Cardiac septum (tissue), 1 donor: ENCODE measurements at places on chromosomes 5 and 9. TPM values are rescaled to one million over a fixed set of nuclear protein-coding genes. Genes with fewer than 3 reads are reported as not detected.

ELAVL2 gene
- total RNA-seq, result 0.32 TPM

WNT8A gene
- not detected for total RNA-seq

RAB24 gene
- 19.0 TPM for total RNA-seq

FGF18 gene
- 22.4 TPM for total RNA-seq

DOK3 gene
- 4.7 TPM for total RNA-seq

MLANA gene
- not detected for total RNA-seq

PCDHGB1 gene
- 12.6 TPM for total RNA-seq

LECT2 gene
- total RNA-seq, result not detected

C9orf85 gene
- total RNA-seq, result 6.2 TPM

CERCAM gene
- 16.6 TPM for total RNA-seq

GRXCR2 gene
- total RNA-seq, result 0.78 TPM

S1PR3 gene
- 9.9 TPM for total RNA-seq

KIF12 gene
- total RNA-seq, result not detected
